ENCODE measurements at places on chromosomes 4 and X. TPM values are rescaled to one million over a fixed set of nuclear protein-coding genes. Genes with fewer than 3 reads are reported as not detected.

The PPARGC1A gene
- 5.8 TPM for total RNA-seq

The IL1RAPL2 gene
- total RNA-seq = not detected

The DACH2 gene
- not detected for total RNA-seq

DNA sequence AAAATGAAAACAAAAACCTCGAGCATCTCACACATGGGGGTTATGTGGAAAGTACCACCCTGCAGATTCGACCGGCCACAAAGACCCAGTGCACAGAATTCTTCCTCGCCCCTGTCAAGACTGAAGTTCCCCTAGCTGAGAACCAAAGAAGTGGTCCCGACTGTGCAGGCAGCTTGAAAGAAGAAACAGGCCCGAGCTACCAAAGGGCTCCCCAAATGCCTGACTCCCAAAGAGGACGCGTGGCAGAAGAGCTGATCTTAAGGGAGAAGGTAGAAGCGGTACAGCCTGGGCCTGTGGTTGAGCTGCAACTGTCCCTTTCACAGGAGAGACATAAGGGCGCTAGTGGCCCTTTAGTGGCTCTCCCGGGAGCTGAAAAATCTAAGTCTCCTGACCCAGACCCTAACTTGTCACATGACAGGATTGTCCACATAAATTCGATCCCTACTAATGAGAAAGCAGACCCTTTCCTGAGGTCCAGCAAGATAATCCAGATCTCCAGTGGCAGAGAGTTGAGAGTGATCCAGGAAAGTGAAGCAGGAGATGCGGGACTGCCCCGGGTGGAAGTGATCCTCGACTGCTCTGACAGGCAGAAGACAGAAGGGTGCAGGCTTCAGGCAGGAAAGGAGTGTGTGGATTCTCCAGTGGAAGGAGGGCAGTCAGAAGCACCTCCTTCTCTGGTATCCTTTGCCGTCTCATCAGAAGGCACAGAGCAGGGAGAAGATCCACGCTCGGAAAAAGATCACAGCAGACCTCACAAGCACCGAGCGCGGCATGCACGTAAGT is 108.8 kb upstream of the MYOZ2 start:
- H3K36me3 ChIP-seq = no peaks in the 10 kb centered on the region
- DNase-seq = no peak
- no peak overlapping the region for H3K27ac ChIP-seq
- no peak overlapping the region for H3K4me3 ChIP-seq

DNA sequence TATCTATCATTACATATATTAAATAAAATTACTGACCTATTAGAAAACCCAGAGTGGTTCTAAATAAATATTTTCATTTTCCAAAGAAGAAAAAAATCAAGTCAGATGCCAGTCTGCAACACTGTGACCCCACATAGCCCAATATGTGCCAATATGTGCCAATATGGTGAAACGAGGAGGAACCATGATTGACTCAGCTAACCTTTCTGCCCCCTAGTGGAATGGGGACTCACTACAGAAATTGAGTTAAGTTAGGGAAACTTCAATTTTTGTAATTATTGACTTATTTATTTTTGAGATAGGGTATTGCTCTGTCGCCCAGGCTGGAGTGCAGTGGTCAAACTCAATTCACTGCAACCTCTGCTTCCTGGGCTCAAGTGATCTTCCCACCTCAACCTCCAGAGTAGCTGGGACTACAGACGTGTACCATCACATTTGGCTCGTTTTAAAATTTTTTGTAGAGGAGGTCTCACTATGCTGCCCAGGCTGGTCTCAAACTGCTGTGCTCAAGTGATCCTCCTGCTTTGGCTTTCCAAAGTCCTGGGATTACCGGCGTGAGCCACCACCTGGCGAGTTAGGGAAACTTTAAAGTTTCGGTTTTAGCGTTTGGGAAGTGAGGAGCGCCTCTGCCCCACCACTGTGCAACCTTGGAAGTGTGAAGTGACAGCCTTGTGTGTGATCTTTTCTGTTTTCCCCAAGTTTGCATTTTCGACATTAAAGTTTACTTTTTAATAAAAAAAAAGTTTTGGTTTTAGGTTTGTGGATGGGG is 116.8 kb upstream of the SHISA3 start:
- H3K4me3 ChIP-seq = no peak overlapping the region
- no peaks in the 10 kb centered on the region for H3K36me3 ChIP-seq
- no peak for DNase-seq
- no peak overlapping the region for H3K27ac ChIP-seq
- H3K4me1 ChIP-seq = peaks cover 7% of the 10 kb centered on the region
- no peaks in the 10 kb centered on the region for H3K27me3 ChIP-seq

GRCh38 chr4:2936773-2937145 is 26.4 kb downstream of the NOP14 start:
- peak overlapping the region; percentile 71 for H3K27ac ChIP-seq
- H3K4me3 ChIP-seq = no peak overlapping the region
- peak; percentile 86 for DNase-seq
- H3K36me3 ChIP-seq = no peaks in the 10 kb centered on the region
- H3K27me3 ChIP-seq = no peaks in the 10 kb centered on the region

- no peaks in the 10 kb centered on the region for H3K4me1 ChIP-seq
- H3K27ac ChIP-seq = no peak overlapping the region
- no peaks in the 10 kb centered on the region for H3K27me3 ChIP-seq
- H3K36me3 ChIP-seq = no peaks in the 10 kb centered on the region
- no peak for DNase-seq
These were observed 12.7 kb upstream of the TET2 start for GRCh38 chr4:105133976-105134375.

DNA sequence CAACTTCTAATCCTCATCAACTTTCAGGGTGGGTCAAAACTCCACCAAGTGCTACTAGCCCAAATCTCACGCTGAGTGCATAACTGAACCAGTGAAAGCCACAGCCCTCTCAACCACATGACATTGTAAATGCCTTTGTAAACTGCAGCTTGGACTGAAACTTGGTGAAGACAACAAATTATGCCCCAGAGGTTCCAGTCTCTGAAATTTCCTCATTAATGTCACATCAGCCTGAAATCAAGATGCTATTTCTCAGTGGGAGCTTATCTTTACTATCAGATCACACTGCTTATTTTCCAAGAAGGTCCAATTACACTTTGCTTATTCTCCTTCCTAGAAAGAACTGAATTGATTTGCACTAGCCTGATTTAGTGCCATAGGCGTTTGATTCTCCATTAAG is 46.6 kb downstream of the SOWAHB start:
- no peaks in the 10 kb centered on the region for H3K4me1 ChIP-seq
- H3K36me3 ChIP-seq = no peaks in the 10 kb centered on the region
- H3K4me3 ChIP-seq = no peak overlapping the region
- no peak overlapping the region for H3K27ac ChIP-seq
- no peaks in the 10 kb centered on the region for H3K27me3 ChIP-seq

- no peak for DNase-seq
- no peaks in the 10 kb centered on the region for H3K36me3 ChIP-seq
- no peak overlapping the region for H3K4me3 ChIP-seq
- peaks cover 5% of the 10 kb centered on the region for H3K27me3 ChIP-seq
These were observed 16.1 kb downstream of the AFP start for GRCh38 chr4:73451981-73452747.

DNA sequence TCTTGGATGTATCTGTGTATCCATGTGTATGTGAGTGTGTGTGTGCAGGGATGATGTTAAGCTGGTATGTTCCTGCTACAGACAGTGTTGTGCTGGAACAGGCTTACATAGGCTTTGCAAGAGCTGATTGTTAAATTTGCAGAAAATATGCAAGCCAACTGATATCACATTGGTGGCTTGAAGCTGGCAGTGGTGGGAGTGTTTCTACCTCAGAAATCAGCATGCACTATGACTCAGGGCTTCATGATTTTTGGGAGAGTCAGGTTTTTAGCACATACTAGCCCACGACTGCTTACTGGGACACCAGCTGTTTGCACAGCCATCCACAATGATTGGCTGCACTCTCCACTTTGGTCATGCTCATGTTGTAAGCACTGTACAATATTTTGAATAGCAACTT is 261.8 kb downstream of the DHX15 start:
- H3K4me3 ChIP-seq = no peak overlapping the region
- no peak for DNase-seq
- H3K36me3 ChIP-seq = no peaks in the 10 kb centered on the region
- no peaks in the 10 kb centered on the region for H3K27me3 ChIP-seq
- H3K4me1 ChIP-seq = no peaks in the 10 kb centered on the region

GRCh38 chr4:1933700-1934099 is 62.5 kb downstream of the NSD2 start:
- no peak for DNase-seq
- H3K27me3 ChIP-seq = no peaks in the 10 kb centered on the region
- no peak overlapping the region for H3K27ac ChIP-seq
- H3K4me1 ChIP-seq = no peaks in the 10 kb centered on the region
- peaks cover 16% of the 10 kb centered on the region for H3K36me3 ChIP-seq

- H3K27ac ChIP-seq = no peak overlapping the region
- DNase-seq = no peak
- no peaks in the 10 kb centered on the region for H3K27me3 ChIP-seq
- H3K4me1 ChIP-seq = no peaks in the 10 kb centered on the region
- no peaks in the 10 kb centered on the region for H3K36me3 ChIP-seq
- H3K4me3 ChIP-seq = no peak overlapping the region
These were observed 59.8 kb upstream of the HS6ST2 start for GRCh38 chrX:133018229-133018628.

GRCh38 chr4:54675721-54676461 is 18.1 kb downstream of the KIT start:
- H3K27me3 ChIP-seq = no peaks in the 10 kb centered on the region
- no peak overlapping the region for H3K4me3 ChIP-seq
- no peaks in the 10 kb centered on the region for H3K4me1 ChIP-seq
- no peak for DNase-seq
- no peaks in the 10 kb centered on the region for H3K36me3 ChIP-seq
- H3K27ac ChIP-seq = no peak overlapping the region

GRCh38 chrX:37726346-37726745 is 40.8 kb downstream of the XK start:
- no peaks in the 10 kb centered on the region for H3K36me3 ChIP-seq
- no peak overlapping the region for H3K27ac ChIP-seq
- H3K27me3 ChIP-seq = no peaks in the 10 kb centered on the region
- DNase-seq = no peak
- no peaks in the 10 kb centered on the region for H3K4me1 ChIP-seq
- no peak overlapping the region for H3K4me3 ChIP-seq

DNA sequence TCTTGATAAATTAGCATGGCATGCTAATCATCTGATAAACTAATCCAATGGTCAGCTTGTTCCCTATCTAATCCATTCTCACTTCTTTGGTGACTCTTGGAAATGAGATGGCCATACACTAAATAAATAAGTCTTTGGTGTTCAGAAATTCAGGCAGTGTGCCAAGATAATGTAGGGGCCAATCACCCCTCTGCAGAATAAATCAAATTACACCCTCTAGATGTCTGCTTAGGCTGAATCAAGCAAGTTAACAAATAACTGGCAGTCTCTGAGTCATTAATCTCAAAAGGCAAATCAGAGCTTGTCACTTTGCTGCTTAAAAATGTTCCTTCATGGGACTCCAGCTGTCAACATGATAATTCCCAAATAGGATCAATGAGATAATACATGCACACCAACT is 97.4 kb downstream of the NLGN4X start:
- no peak overlapping the region for H3K27ac ChIP-seq
- H3K36me3 ChIP-seq = no peaks in the 10 kb centered on the region
- no peak overlapping the region for H3K4me3 ChIP-seq
- no peaks in the 10 kb centered on the region for H3K4me1 ChIP-seq
- no peaks in the 10 kb centered on the region for H3K27me3 ChIP-seq
- DNase-seq = no peak

- H3K36me3 ChIP-seq = no peaks in the 10 kb centered on the region
- no peak overlapping the region for H3K4me3 ChIP-seq
- DNase-seq = no peak
- H3K27ac ChIP-seq = no peak overlapping the region
These were observed 15.6 kb upstream of the LAP3 start for GRCh38 chr4:17561195-17561909.
